Left lobe of liver (tissue), 2 donors: ENCODE measurements at places on chromosomes 2 and 18.

DNA sequence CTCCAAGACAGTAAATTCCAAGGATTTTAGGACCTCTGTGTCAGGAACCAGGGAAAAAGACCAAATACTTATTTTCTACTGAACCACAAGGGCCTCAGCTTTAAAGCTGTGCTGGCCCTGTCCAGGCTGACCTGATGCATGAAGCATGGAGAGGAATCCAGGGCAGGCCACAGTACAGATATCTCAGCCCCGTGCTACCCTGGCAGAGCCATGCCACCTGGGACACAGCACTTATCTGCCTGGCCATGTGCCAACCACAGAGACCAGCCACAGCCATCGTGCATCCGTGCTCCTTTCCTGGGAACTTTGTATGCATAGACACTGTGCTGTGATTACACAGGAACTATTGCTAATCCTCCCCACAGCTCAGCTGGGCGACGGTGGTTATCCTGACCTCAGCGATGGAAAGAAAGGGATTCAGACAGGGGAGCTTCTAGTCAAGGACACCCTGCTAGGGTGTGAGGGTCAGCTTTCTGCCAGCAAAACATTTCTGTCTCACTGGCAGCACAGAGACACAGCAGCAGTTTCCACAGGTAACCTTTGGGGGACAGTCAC, 687.4 kb upstream of the ID2 start:
- no peak for DNase-seq

GRCh38 chr2:38146907-38147307, 71.0 kb upstream of the CYP1B1 start:
- DNase-seq: no peak

GRCh38 chr2:313991-314390, 26.1 kb upstream of the ALKAL2 start:
- DNase-seq: no peak

GRCh38 chr2:383178-383577, 95.3 kb upstream of the ALKAL2 start:
- no peak for DNase-seq

GRCh38 chr2:203796248-203797010, 71.1 kb upstream of the CTLA4 start:
- DNase-seq: no peak

GRCh38 chr2:111678651-111679050, 205.3 kb downstream of the ANAPC1 start:
- DNase-seq: no peak

- no peak for DNase-seq
Measured at GRCh38 chr2:232103140-232103737, 141.7 kb downstream of the DIS3L2 start.

DNA sequence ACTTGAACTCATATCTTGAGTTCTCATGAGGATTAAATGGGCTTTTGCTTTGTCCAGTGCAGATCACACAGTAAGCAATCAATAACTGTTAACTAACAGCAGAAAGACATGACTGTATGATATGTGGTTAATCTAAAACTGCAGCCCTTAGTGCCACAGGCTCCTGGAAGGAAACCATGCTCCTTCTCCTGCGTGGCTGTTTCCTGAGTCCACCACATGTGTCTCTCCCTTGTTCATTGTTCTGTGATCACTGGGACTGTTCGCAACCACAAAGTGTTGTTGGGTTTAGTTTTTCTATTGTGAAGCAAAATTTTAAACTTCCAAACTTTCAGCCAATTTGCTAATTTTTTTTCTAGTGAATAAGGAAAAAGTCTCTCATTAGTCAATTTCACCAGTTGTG, 130.9 kb upstream of the PTPRM start:
- no peak for DNase-seq

- DNase-seq: peak; percentile 27
Measured at GRCh38 chr2:3223080-3223923, 154.3 kb downstream of the EIPR1 start.

- peak; percentile 62 for DNase-seq
Measured at GRCh38 chr2:40554665-40555294, 102.9 kb upstream of the SLC8A1 start.

- DNase-seq: no peak
Measured at GRCh38 chr2:169510496-169510895, 994 bp downstream of the KLHL41 start.

DNA sequence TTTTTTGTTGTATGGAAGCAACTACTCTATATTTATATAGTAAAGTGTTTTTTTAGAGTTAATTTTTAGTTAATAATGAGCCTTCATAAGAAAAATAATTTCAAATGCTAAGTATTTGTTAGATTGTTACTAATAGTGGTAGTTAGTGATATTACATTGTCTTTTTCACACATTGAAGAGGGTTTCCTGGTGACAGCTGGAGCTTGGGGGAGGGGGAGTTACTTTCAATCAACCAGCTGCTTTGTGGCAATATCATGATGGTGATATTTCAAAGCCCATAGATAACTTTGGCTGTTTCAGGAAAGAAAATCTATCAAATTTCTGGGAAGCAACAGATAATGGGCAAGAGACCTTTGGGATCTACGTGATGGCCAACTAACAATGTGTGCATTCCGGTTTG, 4.1 kb downstream of the RHBDD1 start:
- DNase-seq: no peak

DNA sequence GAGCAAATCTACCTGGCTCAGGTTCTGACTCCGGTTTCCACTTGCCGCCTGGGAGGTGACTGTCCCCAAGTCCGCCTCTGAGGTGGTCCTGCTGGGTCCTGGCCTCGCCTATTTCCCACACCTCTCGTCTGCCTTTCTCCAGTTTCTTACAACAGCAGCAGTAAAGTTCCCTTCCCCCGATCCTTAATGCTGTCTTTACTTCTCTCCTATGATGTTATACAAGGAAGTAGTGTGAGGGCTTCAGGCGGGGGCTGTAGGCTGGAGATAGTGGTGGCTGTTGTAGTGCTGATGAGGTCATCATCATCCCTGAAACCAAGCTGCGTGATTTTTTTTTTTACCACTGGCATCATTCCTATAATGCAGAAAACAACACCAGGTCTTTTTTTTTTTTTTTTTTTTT, 18.9 kb downstream of the TGIF1 start:
- DNase-seq: no peak

GRCh38 chr2:23509596-23510292, 124.8 kb downstream of the KLHL29 start:
- no peak for DNase-seq

DNA sequence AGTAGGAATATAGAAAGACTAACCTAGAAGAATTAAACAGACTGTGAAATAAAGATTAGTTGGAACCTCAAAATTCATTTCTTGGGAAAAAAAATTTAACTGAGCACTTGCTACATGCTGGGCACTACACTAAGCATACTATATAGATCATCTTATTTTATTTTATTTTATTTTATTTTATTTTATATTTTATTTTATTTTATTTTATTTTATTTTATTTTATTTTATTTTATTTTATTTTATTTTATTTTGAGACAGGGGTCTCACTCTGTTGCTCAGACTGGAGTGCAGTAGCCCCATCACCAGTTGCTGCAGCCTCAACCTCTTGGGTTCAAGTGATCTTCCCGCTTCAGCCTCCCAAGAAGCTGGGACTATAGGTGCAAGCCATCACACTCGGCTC, 74.5 kb upstream of the DSC1 start:
- no peak for DNase-seq

- DNase-seq: no peak
Measured at GRCh38 chr2:45255563-45255962, 246.3 kb upstream of the SIX2 start.

- DNase-seq: no peak
Measured at GRCh38 chr2:172426635-172427255, 641 bp upstream of the ITGA6 start.

DNA sequence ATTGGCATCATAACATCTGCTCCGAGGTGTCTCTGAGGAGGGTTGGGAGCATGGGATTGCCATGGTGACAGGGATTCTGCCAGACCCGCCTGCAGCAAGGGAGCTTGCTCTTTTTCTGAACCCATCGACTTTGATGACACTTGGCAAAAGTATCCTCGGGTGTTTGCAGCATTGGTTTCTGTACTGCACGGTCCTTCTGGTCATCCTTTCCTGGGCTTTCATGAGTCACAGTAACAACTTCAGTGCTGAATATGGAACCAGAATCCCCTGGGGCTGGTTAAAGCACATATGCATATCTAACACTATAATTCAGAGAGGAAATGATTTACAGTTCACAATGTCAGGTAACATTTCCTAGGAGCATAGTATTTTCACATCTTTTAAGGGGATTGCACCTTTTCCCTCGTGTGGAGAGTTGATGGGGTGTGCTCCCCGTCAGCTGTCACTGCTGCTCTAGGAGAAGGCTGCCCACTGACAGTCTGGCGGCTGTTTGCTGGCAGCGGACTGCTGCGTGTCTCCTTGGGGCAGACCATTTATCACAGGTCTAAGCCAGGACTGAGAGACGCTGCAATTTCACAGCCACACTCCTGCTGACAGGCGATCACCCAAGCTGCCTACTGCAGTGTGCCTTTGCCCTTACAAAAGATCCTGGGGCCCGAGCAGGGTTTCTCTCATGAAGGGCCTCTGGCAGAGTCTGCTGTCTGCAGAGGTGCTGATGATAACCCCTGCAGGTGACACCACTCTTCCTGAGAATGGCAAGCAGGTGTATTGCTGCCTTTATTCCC, 425.3 kb downstream of the THSD7B start:
- no peak for DNase-seq
